ENCODE measurements at places on chromosomes 11 and 22.

DNA sequence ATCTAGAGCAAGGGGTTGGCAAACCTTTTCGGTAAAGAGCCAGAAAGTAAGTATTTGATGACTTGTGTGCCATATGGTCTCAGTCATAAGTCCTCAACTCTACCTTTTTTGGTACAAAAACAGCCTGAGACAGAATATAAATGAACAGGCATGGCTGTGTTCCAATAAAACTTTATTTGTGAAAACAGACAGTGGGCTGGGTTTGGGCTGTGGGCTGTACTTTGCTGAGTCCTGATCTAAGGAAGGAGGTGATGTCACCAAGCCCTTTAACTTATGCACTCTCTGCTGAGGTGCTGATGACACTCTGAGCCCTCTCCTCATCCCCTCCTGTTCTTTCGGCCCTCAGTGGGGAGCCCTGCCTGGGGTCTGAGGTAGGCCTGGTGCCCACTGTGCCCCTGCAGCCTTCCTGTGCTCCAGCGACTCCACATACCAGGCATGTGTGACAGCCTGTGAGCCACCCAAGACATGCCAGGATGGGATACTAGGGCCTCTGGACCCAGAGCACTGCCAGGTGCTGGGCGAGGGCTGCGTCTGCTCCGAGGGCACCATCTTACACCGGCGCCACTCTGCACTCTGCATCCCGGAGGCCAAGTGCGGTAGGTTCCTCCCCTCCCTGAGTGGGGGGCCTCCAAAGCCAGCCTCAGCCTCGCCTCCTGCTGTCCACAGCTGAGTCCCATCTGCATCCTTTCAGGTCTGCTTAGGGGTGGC is 85.9 kb upstream of the MYOD1 start:
- DNase-seq, result no peak

- no peak for DNase-seq
These were observed 2.6 kb downstream of the KCNK7 start for GRCh38 chr11:65592858-65593517.

- no peak for DNase-seq
These were observed 99.0 kb downstream of the AMOTL1 start for GRCh38 chr11:94866936-94867795.

DNA sequence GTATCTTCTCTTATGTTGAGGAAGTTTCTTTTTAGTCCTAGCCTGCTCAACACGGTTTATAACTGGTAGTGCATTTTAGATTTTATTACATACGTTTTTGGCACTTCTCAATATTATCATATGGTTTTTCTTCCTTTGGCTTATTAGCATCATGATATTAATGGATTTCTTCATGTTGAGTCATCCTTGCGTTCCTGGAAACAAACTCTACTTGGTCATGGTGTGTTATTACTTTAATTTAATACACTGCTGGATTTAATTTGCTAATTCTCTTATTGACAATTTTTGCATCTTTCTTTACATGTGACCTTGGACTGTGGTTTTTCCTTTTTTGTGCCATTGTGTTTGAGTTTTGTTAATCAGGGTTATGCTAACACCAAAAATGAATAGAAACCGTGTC is 20.5 kb downstream of the IGF2 start:
- DNase-seq, result no peak

GRCh38 chr11:112961146-112961668 is at the start of gene NCAM1:
Gene NCAM1 (plus strand): TSS chr11:112961420.
- DNase-seq, result peak; percentile 88

DNA sequence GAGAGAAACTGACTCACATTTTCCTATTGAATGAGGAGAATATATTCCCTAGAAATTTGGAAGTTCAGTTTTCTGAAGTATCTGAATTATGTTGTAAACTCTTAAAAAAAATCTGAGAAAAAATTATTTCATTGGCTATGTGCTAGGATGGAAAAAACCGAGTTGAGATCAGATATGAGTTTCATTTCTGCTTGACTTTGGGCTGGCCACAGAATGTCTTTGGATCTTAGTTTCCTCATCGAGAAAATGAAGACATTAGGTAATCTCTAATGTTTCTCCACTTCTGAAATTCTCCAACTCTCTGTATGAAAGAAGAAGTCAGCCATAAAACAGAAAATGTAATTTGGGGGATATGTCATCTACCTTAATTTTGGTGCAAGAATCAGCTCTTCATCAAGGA is 28.8 kb downstream of the SLN start:
- DNase-seq, result no peak

DNA sequence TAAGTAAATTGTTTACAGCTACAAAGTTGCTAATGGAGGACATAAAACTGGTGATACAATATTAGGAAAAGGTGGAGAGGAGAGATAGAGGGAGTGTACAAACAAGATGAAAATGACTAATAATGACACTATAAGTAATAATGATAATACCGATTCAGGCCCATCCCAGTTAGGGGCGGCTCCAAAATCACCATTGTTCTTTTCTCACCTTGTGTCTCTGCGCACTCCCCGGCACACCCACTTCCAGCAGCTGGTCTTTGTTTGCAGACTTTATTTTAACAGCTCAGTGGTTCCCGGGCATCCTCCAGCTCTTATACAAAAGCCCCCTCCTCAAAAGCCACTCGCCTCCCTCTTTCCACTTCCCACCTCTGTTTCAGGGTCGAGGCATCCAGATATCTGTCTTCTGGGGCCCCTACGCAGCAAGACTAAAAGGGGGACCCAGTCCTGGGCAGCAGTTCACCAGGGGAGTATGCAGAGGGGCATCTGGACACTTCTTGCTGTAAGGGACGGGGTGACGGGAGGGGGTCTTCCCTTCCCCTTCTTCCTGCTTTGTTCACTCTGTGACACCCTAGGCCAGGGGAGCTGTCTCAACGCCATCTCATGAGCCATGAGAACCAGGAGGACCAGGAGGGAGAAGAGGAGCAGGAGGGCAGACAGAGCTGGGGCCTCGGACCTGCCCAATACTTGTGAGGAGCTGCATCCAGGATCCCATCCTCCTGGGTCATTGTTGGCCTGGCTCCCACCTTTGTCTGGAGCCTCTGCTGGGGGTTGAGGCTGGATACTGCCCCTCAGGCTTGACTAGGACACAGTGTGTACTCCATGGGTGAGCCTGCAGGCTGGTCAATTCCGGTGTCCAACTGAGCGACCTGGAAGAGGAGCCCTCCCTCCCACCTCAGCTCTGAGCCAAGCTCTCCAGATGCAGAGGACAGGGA is 2.7 kb downstream of the APOL2 start:
- no peak for DNase-seq

DNA sequence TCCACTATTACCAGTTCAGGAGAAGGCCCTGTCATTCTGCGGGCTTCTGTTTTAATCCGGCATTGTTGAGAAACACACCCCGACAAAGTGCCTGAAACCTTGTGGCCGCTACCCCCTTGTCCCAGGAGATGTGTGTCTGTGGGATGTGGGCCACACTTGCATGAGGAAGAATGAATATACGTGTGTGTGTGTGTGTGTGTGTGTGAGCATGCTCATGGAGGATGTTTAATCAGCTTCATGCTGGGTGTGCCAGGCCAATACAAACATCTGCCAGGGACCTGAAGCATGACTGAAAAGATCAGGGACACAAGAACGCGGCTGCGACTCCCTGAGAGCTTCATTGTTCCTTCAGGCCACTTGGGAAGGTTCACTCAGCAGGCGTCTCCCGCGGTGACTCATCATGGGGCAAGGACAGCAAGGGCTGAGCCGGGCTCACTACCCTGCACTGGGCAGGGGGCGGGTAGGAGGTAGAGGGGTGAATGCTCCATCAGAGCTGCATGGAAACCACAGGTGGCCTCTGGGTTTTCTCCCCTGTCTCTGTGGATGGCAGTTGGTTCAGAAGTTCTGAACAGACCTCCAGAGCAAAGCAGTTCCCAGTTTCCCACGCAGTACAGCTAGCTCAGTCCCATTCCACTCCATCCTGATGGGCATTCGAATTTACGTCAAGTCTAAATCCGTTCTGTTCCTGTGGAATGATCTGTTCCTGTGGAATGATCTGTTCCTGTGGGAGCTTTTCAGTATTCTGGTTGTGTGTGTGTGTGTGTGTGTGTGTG is 7.0 kb upstream of the MALAT1 start:
- DNase-seq, result no peak

GRCh38 chr22:21041937-21042336 is 3.8 kb upstream of the LRRC74B start:
- DNase-seq, result no peak

GRCh38 chr11:92644595-92645445 is 324.6 kb upstream of the MTNR1B start:
- no peak for DNase-seq

DNA sequence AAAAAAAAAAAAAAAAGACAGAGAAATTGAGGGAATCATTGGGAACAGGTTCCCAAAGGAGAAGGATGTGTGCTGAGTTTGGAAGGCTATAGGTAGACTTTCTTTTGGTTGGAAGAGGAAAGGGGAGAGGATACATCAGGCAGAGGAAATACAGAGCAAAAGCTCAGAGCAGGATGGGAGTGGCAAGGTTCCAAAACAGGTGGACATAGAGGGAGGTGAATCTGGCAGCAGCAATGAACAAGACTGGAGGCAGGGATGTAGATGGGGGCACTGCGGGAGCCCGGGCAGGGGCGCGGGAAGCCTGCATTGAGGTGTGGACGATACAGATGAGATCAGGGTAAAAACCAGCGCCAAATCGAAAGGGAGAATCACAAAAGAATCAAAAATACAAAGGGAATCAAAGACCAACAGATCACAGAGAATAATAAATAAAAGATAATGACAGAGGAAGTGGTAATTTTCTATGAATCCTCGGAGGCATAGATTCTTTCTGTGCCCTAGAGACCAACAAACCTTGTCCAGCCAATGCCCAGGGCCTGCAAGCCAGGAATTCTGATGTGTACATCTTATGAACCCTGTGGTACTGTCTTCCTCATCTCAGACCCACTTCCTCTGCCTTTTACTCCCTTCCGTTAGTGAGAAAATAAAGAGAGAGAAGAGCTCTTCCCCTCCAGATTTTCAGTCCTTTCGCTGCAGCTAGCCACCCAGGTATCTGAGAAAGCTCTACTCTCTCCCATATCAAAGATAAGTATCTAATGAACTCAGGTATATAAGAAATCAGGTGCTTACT is 70.3 kb downstream of the SLC1A2 start:
- no peak for DNase-seq

- no peak for DNase-seq
These were observed 1.5 kb downstream of the MAPK11 start for GRCh38 chr22:50268655-50269113.

Data from nucleus accumbens (tissue), 56 donors.